ENCODE measurements at places on chromosomes 7 and 10.

- DNase-seq = no peak
Observed at GRCh38 chr7:43037531-43037930, 74.9 kb upstream of the HECW1 start.

DNA sequence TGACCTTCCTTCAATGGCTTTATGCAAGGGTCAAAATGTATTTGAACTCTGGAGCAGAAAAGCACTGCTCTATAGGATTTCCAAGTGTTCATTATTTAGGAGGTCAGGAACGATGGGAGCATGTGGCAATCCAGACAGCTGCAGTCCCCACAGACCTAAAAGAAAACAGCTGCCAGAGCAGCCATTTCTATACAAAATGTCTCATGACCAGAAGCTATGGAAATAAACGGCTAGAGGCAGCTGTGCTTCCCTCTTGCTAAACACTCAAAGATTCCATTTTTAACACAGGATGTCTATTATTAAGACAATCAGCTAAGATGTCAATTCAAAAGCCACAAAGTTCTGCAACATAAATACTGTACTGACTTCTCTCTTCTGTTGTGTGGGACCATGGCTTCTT, 879.1 kb upstream of the C7orf33 start:
- no peak for DNase-seq

GRCh38 chr7:46208635-46209525, 287.8 kb upstream of the IGFBP3 start:
- no peak for DNase-seq

DNA sequence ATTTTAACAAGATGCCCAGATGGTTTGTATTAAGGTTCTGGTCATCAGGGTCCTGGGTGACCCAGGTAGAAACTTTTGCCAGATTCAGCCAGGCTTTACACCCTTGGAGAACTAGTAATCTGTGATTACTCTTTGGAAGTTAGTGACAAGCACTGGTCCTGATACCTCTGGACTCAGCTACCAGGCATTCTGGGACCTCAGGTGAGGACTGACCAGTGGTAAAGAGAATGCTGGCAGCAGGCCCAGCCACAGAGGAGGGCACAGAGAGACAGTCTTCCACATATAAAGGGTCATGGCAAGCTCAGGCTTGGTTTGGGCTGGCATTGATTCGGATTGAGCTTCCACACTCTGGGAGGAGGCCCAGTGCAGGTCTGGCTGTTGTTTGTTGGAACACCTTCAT, 112.0 kb upstream of the CHST15 start:
- DNase-seq = no peak

DNA sequence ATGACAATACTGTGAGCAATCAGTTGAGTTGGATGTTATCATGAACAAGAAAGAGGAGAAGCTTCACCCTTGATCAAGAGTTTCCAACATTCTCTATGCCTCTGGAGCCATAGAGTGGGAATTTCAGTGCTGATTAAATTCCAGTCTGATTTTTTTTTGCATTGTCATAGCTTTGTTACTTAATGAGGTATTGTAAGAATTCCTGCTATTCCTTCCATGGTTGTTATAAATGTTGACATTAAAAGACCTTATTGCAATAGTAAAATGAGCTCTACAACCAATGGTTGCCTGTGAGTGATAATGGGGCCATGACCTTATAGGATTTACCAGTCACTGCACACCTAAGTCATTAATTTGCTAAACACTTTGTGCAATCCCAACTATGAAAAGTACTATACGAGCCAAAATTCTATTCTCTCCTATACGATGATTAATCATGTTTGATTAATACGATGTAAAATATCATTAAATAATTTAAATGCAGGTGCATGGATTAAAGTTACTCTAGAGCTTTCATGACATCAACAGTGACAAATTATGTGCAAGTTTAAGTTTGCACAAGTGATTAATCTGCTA, 353.2 kb upstream of the KLF6 start:
- DNase-seq = no peak

GRCh38 chr10:71714031-71714410, 5.6 kb downstream of the C10orf105 start:
- no peak for DNase-seq

- no peak for DNase-seq
Observed at GRCh38 chr10:88292185-88292514, 291.0 kb downstream of the RNLS start.

GRCh38 chr7:135802697-135803096, 54.1 kb upstream of the FAM180A start:
- DNase-seq = no peak

DNA sequence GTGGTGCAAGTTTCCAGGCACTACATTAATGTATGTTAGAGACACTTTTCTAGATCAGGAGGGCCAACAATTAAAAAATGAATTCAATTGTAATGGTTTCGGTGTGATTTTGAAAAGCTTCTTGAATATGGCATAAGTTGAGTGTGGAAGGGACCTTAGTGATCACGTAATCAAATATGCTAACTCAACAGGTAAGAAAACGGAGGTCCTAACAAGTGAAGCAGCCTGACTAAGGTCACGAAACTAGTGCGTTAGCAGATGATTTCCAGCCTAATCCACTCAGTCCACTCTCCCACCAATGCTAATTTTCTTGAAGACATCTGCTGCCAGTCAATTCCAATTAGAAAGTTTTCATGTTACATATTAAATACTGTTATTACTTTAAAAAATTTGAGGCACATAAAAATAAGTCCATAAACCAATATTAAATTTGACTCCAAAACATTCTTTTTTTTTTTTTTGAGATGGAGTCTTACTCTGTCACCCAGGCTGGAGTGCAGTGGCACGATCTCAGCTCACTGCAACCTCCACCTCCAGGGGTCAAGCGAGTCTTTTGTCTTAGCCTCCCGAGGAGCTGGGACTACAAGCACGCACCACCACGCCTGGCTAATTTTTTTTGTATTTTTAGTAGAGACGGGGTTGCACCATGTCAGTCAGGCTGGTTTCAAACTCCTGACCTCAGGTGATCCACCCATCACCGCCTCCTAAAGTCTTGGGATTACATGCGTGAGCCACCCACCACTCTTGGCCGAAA, 2.3 kb upstream of the RSBN1L start:
- DNase-seq = no peak

DNA sequence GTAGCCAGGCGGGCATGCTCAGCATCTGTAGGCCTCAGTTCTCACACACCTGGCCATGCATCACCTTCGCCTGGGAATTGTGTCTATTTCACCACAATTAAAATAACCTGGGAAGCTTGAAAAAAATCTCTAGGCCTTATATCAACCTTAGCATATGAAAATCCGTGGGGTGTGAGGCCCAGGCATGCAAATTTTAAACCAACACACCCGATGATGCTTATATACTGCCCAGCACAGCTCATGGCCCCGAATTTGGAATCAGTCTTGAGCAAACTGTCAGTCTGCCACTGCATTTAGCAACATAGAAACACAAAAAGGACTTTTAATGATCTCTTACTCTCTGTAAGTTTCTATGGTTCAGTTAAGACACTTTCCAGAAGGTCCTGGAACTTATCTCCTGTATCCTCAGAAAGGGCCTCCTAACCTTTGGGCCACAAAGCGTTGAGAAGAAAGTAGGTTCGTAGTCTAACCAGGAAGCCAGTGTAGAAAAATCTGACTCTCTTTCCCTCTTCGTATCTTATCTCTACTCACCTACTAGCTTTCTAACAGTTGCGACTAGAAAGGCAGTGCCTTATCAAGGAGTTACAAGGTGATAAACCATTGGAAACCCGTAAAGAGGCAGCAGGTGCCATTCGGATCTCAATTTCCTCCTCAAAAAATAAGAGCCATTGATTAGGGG, 12.0 kb upstream of the DMBT1 start:
- no peak for DNase-seq

DNA sequence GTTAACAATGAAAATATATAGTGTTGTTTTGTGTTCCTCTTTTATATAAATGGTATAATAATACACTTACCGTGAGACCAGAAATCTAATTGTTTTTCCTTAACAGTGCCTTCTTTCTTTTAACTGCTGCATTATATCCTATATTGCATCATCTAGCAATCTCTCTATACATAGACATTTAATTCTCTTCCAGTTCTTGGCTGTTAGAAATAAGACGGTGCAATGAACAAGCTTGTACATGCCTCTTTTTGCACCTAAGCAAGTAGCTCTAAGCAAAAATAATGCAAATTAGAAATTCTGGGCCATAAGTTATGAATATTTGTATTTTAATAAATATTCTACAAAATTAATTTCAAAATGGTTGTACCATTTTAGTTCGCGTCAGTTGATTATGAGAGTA, 55.9 kb upstream of the AHR start:
- no peak for DNase-seq

DNA sequence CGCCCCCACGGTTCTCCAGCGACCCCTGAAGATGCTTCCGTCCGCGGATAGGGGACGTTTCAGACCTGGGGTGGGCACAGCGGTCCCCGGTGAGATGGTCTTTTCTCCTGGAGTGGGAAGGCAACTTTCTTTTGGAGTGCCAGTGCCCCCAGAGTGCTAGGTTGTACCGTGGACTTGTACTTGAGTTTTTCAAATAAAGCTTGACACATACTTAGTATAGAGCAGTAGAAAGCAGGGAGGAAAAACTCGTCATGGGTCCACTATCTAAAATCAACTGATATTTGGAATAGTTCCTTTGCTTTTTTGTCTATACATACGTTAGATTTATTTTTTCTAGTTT, 28.4 kb downstream of the RBM20 start:
- no peak for DNase-seq

DNA sequence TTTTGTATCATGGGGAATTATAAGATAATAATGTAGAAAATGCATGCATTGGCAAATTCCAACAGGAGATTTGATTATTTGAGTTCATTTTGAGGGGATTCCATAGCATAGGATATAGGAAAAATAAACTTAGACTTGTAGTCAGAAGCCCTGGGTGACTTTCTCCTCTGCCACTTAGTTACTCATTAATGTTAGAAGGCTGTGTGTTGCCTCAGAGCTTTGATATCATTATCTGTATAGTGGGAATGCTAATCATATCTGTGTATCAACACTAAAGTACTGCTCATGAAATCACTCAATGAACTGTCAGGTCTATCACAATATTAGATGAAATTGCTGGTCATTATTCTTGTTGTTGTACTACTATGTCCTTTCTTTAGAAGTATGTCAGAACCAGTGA, 23.0 kb upstream of the TEX47 start:
- no peak for DNase-seq

GRCh38 chr10:69259547-69260243, 18.6 kb upstream of the HK1 start:
- DNase-seq = no peak

All from activated CD8-positive, alpha-beta T cell treated with anti-CD3 and anti-CD28 coated beads for 36 hours (primary cell).